ENCODE measurements at places on chromosomes 6 and 20.

GRCh38 chr20:33160681-33161080 is 7.3 kb upstream of the BPIFA2 start:
- no peak for DNase-seq

DNA sequence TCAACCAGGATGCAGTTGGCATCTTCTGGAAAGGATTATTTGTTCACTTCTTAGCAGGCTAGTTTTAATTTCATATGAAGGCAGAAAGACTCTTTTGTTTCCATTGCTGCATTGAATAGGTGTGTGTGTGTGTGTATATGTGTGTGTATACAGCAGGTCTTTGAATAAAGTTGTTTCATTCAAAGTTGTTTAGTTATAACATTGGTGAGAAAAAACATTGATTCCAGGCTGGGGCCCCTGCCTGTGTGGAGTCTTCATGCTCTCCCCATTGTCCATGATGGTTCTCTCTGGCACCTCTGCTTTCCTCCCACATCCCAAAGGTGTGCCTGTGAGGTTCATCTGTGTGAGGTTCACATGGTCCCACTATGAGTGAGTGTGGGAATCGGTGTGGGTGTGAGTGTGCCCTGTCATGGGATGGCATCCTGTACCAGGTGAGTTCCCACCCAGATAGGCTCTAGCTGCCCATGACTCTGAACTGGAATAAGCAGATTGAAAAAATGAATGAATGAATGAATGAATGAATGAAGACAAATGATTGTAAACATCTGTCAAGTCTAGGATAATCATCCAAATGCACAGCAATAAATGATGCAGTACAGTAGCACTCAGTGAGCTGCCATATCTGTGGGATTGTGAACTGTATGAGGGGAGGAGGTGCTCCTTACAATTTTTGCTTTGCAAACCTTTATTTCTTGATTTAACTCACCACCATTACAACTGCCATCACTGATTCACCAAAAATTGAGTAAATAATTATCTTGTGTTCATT is 156.0 kb downstream of the ADGRG6 start:
- DNase-seq = no peak

GRCh38 chr6:26241033-26241895 is 123.7 kb upstream of the BTN3A2 start:
- DNase-seq = peak; percentile 32

DNA sequence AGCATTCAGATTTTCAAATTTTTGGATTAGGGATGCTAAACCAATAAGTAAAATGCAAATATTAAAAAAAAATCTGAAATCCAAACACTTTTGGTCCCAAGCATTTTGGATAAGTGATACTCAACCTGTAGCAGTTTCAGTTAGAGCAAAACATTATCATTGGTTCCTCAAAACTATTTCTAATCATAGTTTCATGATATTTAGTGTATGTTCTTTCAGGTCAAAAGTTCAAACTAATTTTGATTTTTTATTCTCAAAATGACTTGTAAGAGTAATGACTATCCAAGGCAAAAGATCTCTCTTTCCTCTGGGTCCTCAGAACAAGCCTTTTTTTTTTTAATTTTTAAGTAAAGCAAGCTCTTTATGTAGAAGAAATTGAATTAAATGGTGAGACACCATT is 64.0 kb upstream of the TFB1M start:
- DNase-seq = no peak

- no peak for DNase-seq
These were observed 39.3 kb downstream of the DTNBP1 start for GRCh38 chr6:15623276-15624116.

DNA sequence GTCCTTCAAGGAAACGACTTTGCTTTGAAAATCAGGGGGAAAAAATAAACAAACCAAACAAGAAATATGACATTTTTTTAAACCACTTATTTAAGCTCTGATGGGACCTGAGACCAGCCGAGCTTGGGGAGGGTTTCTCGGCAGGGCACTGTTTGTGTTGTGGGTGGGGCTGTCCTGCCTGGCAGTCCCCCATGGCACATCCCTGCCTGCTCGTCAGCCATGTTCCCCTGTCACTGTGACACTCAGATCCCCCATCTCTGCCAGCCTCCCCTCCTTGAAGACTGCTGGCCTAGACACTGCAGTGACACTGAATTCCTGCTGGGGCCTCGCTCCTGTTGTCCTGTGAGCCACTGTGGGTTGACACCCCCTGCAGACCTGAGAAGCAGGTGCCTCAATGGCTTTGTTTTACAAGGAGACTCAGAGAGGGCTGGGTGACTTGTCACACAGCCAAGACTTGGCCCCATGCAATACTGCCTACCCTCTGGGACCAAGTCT is 95.1 kb upstream of the PTPN1 start:
- no peak for DNase-seq

- DNase-seq = no peak
These were observed 174.6 kb downstream of the KHDC1L start for GRCh38 chr6:73050706-73051105.

DNA sequence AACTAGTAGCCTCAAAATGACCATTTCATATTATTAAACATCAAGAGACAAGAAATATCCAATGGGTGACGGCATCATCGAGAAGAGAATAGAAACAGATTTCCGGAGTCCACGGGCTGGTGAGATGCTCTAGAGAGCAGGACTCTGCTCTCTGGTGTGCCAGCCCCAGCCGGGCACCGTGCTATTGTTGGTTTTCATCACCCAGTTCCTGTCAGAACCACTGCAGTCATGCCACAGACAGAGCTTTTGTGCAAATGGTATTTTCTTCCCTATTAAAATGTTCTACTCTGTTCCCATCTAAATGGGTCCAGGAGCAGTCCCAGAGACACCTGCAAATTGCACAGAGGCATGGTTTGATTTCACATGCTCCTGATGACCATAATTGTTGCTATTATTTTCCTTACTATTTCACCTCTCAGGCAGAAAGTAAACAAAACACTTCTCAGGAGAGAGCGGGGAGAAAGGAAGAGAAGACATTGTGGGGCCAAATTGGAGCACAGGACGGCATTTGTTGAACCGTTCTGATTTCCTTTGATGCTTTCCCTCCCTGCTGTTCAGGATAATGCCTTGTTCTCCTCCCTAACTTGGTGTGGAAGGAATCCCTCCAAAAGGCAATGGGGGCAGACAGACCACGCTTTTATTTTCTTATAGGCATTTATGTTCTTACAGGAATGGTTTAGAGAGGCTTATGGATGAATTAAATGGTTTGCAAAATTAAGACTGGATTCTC is 11.4 kb upstream of the RAMACL start:
- DNase-seq = no peak

DNA sequence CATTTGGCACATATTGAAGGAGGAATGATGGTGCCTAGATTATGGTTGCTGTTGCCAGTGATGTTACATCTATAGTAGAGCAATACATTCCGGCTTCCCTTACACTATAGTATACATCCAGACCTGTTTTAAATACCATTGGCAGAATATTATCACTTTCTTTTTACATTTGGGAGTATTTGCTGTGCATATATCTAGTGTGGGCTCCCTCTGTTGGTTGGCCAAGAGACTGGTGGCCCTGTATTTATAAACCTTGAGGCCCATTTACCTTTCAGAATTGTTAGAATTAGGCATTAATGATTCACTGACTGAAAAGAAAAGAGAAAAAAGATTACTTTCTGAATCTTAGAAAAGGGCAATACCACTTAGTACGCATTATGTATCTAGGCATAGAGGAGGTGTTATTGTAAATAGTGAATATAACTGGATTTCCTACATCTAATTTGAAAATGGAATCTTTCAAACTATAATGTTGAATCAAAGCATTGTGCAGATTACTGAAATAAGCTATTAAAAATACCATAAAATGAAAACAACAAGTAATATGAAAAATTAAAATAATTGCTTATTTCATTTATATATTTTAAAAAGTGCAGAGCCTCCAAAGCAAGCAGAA is 628.8 kb upstream of the MAN1A1 start:
- peak; percentile 17 for DNase-seq

GRCh38 chr6:79467716-79468115 is 69.5 kb downstream of the LCA5 start:
- peak; percentile 20 for DNase-seq

DNA sequence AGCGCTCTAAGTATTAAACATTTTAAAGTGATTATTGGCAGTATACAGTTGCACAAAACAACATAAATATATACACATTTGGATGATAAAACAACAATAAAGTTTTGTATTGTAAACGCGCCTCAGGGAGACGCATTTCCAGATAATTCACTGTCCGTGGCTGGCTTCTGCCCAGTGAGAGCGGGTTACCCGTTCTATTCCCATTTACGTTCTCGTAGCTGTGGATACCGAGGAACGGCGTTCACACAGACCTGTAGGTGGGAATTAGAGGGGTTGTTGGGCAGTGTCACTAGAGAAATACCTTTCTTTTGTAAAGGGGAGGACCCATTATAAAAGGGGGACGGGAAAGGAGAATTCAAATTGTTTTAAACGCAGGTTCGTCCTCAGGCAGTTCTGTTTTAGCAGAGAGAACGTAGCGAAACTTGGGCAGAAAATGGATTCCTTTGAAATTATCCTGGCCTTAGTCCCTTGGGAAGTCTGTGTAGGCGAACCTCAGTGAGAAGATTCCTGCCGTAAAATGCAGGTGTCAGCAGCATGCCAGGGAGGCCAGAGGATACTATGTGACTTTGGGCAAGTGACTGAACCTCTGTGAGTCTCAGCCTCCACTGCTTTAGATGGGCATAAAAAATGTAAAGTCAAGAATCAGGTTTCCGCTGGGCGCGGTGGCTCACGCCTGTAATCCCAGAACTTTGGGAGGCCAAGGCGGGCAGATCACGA is 756 bp downstream of the MTG2 start:
- no peak for DNase-seq

- no peak for DNase-seq
These were observed 63.6 kb downstream of the SSR1 start for GRCh38 chr6:7249391-7249790.

DNA sequence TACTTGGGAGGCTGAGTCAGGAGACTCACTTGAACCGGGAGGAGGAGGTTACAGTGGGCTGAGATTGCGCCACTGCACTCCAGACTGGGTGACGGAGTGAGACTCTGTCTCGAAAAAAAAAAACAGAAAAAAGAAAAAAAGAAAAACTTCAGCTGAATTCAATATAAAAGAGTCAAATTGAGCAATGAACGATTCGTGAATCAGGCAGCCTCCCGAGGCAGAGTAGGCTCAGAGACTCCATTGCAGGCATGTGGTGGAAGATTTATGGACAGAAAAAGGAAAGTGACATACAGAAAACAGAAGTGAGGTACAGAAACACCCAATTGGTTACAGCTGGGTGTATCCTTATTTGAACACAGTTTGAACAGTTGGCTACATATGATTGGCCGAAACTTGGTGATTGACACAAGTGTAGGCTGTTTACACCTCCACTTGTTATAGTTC is 56.3 kb downstream of the HLA-DPB1 start:
- no peak for DNase-seq

DNA sequence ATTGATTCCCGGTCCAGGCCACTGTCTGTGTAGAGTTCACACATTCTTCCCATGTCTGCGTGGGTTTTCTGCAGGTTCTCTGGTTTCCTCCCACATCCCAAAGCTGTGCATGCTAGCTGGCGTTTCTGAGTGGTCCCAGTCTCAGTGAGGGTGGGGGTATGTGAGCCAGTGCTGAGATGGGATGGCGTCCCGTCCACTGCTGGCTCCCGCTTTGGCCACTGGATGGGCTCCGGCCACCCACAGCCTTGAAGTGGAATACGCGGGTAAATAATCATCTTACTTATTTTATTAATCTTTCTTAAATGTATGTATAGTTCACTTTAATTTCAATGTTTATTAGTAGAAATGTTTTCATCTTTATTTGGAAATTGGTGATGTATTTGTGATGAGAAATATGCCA is 343.5 kb upstream of the MANEA start:
- DNase-seq = no peak

GRCh38 chr20:51486197-51487005 is 56.1 kb downstream of the NFATC2 start:
- DNase-seq = no peak

GRCh38 chr6:169669889-169670288 is 31.9 kb downstream of the WDR27 start:
- DNase-seq = no peak

GRCh38 chr6:133551847-133552341 is 310.7 kb downstream of the EYA4 start:
- DNase-seq = peak; percentile 41

DNA sequence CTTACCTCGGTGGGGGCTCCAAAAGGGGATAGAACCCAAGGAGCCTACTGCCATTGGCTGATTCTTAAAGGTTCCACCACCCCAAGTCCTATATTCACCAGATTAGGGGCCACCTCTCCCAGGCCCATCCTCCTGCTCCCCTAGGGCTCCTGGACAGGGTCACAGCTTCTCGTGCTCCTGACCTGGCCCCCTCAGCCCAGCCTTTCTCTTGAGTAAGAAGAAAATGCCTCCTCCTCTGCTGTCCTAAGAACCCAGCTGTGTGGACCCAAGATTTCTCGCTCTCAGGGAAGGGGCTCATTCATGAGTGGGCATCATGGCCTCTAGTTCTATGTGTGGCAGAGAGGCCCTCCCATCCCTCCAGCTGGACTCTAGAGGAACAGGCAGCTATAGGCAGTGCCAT is 16.6 kb downstream of the HLA-DPB1 start:
- DNase-seq = no peak

DNA sequence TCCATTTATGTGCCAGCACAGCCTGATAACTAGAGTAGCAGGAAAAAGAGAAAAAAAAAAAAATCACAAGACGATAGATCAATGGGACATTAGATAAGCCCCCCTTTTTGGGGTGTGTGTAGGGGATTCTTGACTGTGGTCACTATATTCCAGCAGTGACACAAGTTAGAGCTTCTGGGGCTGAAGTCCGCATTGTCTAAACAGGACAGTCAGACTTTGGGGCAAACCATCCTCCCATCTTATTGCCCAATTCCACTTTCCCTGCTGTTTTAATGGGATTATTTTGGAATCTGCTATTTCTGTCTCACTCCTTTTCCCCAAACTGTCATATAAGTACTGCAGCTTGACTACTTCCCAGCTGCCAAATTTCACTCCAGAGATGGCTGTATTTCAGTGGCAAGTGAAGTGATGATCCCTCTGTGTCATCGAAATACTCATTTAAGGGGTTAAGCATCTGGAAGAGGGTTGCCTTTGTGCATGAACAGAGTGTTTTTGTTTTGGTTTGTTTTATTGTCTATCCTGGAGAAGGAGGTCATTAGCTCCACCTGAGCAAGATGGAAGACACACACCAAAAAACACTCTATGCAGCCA is 182.5 kb downstream of the ATXN1 start:
- no peak for DNase-seq

DNA sequence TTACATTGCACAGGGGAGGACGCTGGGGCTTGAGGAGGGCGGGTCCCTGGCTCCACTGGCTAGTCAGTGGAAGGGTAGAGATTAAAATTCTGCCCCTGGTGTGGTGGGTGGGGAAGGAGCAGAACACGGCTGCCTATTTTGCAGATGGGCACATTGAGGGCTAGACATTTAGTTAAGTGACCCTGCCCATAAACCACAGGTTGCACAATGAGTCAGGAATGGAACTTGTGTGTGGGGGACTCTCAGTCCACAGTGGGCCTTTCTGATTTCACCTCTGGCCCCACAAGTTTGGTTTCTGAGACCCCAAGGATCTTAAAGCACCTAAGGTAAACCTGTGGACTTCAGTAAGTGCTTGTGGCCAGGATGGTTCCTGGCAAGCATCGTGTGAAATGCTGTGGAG is 22.0 kb upstream of the CCDC167 start:
- no peak for DNase-seq

Measured in mammary epithelial cell (primary cell).